ENCODE measurements at places on chromosomes 11 and 22. TPM values are rescaled to one million over a fixed set of nuclear protein-coding genes. Genes with fewer than 3 reads are reported as not detected.
A peak's percentile ranks its signal among the peaks of the same experiment; 100 is the strongest.

The GAB4 gene
- not detected for total RNA-seq

The CACNA1I gene
- total RNA-seq: not detected

GRCh38 chr11:78420255-78420764 is 2.7 kb upstream of the GAB2 start:
- DNase-seq: peak; percentile 75

The SMTN gene
- 72.3 TPM for total RNA-seq

The FGF4 gene
- total RNA-seq: not detected

- DNase-seq: peak; percentile 68
Measured at GRCh38 chr11:103545551-103545950, 436.3 kb downstream of the DYNC2H1 start.

- no peak for DNase-seq
Measured at GRCh38 chr22:33772745-33773144, 147.5 kb downstream of the LARGE1 start.

- peak; percentile 28 for DNase-seq
Measured at GRCh38 chr11:13289081-13289480, 11.5 kb downstream of the BMAL1 start.

- no peak for DNase-seq
Measured at GRCh38 chr11:55106391-55106790, 155.6 kb upstream of the TRIM48 start.
